HEK293T (cell line): ENCODE measurements at places on chromosomes 7 and 10.

GRCh38 chr10:77006836-77007511 is 630.6 kb downstream of the KCNMA1 start:
- no peak for DNase-seq

GRCh38 chr7:12436896-12437535 is 33.4 kb upstream of the VWDE start:
- no peak for DNase-seq

DNA sequence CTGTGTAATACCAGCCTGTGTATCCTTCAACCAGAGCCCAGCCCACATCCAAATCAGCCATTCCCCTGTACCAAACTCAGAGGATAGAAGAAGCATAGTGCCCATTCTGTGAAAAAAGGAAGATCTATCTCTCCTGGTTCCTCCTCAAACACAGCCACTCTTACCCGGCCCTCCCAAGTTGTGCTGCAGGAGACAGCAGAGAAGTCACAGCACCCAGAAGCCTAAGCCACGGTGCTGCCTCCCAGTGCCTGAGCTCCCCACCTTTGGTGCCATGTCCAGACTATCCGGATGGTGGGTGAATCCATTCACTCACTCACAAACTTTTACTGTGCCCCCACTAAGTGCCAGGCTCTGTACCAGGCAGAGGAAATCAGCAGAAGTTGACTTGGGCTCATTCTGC is 166.0 kb upstream of the ZMIZ1 start:
- DNase-seq = no peak

GRCh38 chr7:53094191-53094590 is 58.8 kb downstream of the POM121L12 start:
- DNase-seq = no peak

DNA sequence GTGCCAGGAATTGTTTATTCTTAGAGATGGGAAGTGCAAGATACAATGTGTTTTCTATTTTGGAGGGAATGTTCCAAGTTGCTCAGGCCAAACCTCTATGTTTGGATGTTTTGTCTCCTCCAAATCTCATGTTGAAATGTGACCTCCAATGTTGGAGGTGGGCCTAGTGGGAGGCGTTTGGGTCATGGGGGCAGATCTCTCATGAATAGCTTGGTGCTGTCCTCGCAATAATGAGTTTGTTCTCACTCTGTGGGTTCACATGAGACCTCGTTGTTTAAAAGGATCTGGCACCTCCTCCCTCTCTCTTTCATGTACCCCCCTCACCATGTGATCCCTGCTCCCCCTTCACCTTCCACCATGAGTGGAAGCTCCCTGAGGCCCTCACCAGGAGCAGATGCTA is 8.3 kb upstream of the GDF10 start:
- no peak for DNase-seq

GRCh38 chr10:6580279-6581029 is 378 bp upstream of the PRKCQ start:
- peak; percentile 86 for DNase-seq

GRCh38 chr10:62001898-62002297 is 100.4 kb downstream of the ARID5B start:
- DNase-seq = no peak
